ENCODE measurements at places on chromosomes 3 and 15. TPM values are rescaled to one million over a fixed set of nuclear protein-coding genes. Genes with fewer than 3 reads are reported as not detected.

The CPNE4 gene
- total RNA-seq: not detected

The BMF gene
- total RNA-seq: 4.1 TPM

The CYP8B1 gene
- total RNA-seq: not detected

The PLSCR2 gene
- total RNA-seq: not detected

The IFT80 gene
- total RNA-seq: 21.2 TPM

The SOX14 gene
- total RNA-seq: not detected

The CLDN18 gene
- not detected for total RNA-seq

The GRK7 gene
- not detected for total RNA-seq

The NR1I2 gene
- under 0.01 TPM for total RNA-seq

The ELL3 gene
- total RNA-seq: 3.0 TPM

The SNX4 gene
- total RNA-seq: 21.7 TPM

The MKRN3 gene
- total RNA-seq: not detected

The CHL1 gene
- not detected for total RNA-seq

The MASP1 gene
- not detected for total RNA-seq

The IL17RD gene
- 31.3 TPM for total RNA-seq

The MOBP gene
- not detected for total RNA-seq

The RPL39L gene
- total RNA-seq: 45.8 TPM

The PLEKHO2 gene
- 12.8 TPM for total RNA-seq

The GUCA1C gene
- 1.3 TPM for total RNA-seq

The C3orf22 gene
- not detected for total RNA-seq

The ASB14 gene
- not detected for total RNA-seq

The AGBL1 gene
- not detected for total RNA-seq

The ATXN7 gene
- 4.7 TPM for total RNA-seq

The GOLGA6L4 gene
- total RNA-seq: 0.49 TPM

The KPNA1 gene
- total RNA-seq: 27.1 TPM

The STAC gene
- 31.0 TPM for total RNA-seq

The SRGAP3 gene
- total RNA-seq: 0.33 TPM

The CYP1A2 gene
- not detected for total RNA-seq

The FMN1 gene
- total RNA-seq: 0.33 TPM

The TM4SF4 gene
- total RNA-seq: 0.65 TPM

The RNF111 gene
- total RNA-seq: 10.0 TPM

The ZBTB20 gene
- total RNA-seq: 8.0 TPM

The CCDC13 gene
- 0.25 TPM for total RNA-seq

The THPO gene
- total RNA-seq: not detected

The ASB7 gene
- 10.0 TPM for total RNA-seq

The ZPLD1 gene
- total RNA-seq: 1.1 TPM

The KLHL40 gene
- not detected for total RNA-seq

The RTP1 gene
- not detected for total RNA-seq

The ST3GAL6 gene
- total RNA-seq: 4.1 TPM

The CMTM8 gene
- 7.3 TPM for total RNA-seq

The SCN11A gene
- total RNA-seq: not detected

The DHX30 gene
- total RNA-seq: 67.7 TPM

The RYR3 gene
- under 0.01 TPM for total RNA-seq

All from mesangial cell (primary cell).